Suprapubic skin (tissue), 4 donors: ENCODE measurements at places on chromosomes 7 and 10.

DNA sequence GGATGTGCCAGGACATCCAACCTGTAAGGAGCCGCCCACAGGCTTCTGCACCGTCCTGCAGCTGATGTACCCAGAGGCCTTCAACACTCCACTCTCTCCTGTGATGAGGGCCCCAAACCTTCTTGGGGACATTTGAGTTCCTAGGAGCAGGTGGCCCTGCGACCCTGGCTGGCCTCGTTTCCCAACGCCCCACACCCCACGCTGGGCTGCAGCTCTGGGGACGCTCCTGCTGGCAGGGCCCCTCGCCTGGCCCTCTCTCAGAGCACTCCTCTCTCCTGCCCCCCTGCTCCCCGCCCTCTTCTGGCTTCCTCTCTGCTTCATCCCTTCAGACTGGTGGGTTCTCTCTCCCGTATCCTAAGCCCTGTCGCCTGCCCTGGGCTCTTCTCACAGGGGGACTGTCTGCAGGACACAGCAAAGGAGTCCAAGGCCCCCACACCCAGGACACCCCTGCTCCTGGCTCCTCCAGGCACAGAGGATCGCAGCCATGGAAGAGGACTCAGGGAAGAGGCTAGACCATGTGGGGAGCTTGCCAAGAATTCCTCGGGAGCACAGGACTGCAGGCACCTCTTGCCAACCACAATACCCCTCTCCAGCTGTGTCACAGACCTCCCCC lies 541.4 kb downstream of the TCERG1L start:
- no peaks in the 10 kb centered on the region for H3K36me3 ChIP-seq
- H3K27ac ChIP-seq, result no peak overlapping the region
- no peak overlapping the region for H3K4me3 ChIP-seq
- peaks cover 19% of the 10 kb centered on the region for H3K27me3 ChIP-seq

- no peaks in the 10 kb centered on the region for H3K27me3 ChIP-seq
- DNase-seq, result no peak
- H3K36me3 ChIP-seq, result no peaks in the 10 kb centered on the region
- H3K4me3 ChIP-seq, result no peak overlapping the region
These were observed 101.3 kb downstream of the KAT6B start for GRCh38 chr10:74927701-74928100.

DNA sequence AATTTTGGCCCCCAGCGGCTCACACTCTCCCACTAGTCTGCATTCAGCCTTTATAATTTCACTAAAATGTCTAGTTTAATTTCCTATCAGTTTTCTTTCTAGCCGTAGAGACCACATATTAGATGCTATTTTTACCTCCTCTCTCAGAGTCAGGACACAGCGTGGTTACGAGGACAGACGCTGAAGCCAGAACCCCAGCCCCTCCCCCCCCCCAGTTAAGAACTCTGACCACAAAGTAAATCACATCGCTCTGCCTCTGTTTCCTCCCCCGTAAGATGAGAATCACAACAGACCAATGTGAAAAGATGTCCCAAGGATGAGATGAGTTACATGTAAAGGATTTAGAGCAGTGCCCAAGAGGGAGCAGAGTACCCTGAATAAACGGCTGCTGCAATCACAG lies 11.1 kb upstream of the TARP start:
- no peaks in the 10 kb centered on the region for H3K27me3 ChIP-seq
- H3K4me3 ChIP-seq, result no peak overlapping the region
- no peak overlapping the region for H3K27ac ChIP-seq
- DNase-seq, result no peak

- DNase-seq, result no peak
- H3K4me3 ChIP-seq, result no peak overlapping the region
- peak overlapping the region; percentile 22 for H3K27ac ChIP-seq
- peaks cover 3% of the 10 kb centered on the region for H3K4me1 ChIP-seq
- no peaks in the 10 kb centered on the region for H3K27me3 ChIP-seq
These were observed 61.4 kb upstream of the NAMPT start for GRCh38 chr7:106346167-106346677.
